ENCODE measurements at places on chromosomes 12 and 14.

- DNase-seq, result no peak
These were observed 21.1 kb upstream of the FLRT2 start for GRCh38 chr14:85508863-85509262.

DNA sequence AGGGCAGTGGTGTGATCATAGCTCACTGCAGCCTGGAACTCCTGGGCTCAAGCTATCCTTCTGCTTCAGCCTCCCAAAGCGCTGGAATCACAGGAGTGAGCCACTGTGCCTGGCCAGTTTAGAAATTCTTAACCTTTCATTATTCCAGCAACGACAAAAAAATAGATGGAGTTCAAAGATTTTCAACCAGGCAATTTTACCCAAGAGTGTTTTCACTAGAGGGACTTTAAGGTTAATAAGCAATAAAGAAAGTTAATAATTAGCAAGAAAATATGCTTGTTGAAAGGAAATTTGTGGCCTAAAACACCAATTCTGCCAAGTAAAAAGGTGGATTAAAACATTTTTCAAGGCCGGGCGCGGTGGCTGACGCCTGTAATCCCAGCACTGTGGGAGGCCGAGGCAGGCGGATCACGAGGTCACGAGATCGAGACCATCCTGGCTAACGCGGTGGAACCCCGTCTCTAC lies 14.8 kb downstream of the CDKL1 start:
- DNase-seq, result no peak

DNA sequence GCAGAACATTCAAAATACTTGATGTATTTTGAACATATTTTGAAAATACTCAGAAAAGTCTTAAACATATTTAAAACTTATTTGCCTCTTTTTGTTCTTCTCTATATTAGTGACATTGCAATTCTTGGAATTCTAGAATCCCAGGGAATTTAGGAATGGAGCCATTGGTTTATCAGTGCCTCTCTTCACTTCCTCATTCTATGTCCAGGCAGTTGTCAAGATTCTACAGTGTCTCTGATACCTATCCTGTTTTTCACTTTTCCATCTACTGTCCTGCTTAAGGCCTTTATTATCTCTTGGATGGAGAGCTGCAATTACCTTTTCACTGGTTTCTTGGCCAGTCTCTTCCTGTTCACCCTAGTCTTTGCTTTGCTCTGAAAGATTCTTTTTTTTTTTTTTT lies 144.6 kb downstream of the TTLL5 start:
- DNase-seq, result no peak

GRCh38 chr12:76863837-76864236 lies 15.0 kb downstream of the CSRP2 start:
- no peak for DNase-seq

- no peak for DNase-seq
These were observed 5.4 kb upstream of the TBX3 start for GRCh38 chr12:114689075-114689994.

GRCh38 chr12:553216-554000 lies 93.7 kb downstream of the B4GALNT3 start:
- no peak for DNase-seq

GRCh38 chr12:93461503-93461902 lies 5.8 kb upstream of the MRPL42 start:
- DNase-seq, result no peak

- DNase-seq, result no peak
These were observed 12.6 kb upstream of the CYP46A1 start for GRCh38 chr14:99671235-99672224.

DNA sequence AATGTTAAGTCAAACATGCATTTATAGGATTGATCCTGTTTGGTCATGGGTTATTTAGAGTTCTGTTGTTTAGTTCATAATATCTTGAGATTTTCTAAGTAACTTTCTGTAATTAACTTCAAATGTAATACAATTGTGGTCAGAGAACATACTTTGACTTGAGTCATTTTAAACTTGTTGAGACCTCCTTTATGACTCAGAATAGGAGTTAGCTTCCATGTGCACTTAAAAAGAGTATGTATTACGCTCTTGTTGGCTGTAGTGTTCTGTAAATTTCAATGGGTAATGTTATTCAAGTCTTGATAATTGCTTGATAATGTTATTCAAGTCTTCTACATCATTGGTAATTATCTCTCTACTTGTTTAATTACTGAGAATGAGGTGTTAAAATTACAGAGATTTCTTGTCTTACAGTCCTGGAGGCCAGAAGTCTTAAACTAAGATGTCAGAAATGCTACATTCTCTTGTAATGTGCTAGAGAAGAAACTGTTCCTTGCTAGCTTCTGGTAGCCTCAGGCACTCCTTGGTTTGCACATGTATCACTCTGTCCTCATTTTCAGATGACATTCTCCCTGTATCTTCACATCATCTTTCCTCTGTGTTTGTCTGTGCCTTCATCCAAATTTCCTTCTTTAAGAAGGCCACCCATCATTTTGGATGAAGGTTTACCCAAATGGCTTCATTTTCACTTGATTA lies 197.3 kb downstream of the TMTC3 start:
- no peak for DNase-seq

GRCh38 chr12:94516985-94517384 lies 57.3 kb upstream of the CEP83 start:
- no peak for DNase-seq

GRCh38 chr14:64983439-64984310 lies 3.0 kb upstream of the FNTB start:
- DNase-seq, result peak; percentile 39

DNA sequence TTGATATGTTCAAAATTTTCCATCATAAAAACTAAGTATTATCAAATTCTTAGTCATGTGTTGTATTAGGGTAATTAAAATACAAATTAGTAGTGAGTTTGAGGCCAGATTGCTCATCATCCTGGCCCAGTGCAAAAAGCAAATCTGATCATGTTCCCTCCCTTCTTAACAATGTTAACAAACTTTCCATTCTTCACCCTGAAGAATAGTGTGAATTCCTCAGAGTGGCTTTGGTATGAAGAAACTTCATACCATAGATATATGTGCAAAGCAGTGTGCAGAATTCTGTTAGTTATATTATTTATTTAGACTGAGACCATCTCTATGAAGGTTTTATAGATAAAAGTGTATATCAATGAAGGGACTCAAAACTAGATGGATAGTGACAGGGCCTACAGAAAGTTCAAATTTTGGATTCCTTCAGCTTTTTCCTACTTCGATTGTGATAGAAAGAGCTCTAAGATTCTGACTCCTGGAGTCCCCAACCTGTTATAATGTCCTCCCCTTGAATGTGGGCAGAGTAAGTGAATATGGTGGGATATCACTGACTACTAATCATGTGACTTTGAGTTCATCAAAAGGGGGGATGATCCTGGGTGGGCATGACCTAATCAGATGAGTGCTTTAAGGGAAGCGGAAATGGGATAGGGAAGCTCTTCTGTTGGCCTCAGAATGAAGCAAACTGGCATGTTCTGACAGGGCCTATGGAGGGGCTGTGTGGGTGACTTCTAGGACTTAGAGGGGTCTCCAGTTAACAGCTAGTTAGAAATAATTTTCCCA lies 271.4 kb downstream of the BTG1 start:
- DNase-seq, result no peak

- DNase-seq, result no peak
These were observed 56.8 kb upstream of the RIC8B start for GRCh38 chr12:106717673-106718072.

GRCh38 chr12:108446766-108447165 lies 68.3 kb upstream of the FICD start:
- DNase-seq, result no peak

- DNase-seq, result peak; percentile 71
These were observed 1.0 kb upstream of the DUSP6 start for GRCh38 chr12:89353188-89353822.

DNA sequence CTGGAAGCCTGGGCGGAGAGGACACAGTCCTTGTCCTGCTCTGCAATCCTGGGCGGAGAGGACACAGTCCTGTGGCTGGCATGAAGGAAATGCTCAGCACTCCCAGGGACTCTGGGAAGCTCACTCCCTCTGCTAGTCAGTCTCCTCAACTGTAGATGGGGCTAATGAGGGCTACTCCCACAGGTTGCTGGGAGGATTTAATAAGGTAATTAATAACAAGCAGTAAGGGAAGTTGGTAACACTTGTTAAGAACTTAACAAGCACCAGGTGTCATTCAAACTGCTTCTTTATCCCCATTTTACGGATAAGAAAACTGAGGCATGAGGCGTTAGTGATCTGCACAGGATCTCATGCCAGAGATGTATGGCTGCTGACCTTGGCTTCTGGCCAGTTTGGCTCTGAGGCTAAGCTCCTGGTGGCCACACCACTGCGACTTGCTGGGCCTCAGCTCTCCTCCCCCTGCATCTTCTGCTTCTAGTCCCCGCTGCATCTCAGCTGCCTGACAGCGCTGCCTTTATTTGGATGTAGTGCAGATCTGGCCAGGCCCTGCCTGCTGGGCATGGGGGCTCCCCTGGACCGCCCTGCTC lies 54.1 kb upstream of the BEGAIN start:
- DNase-seq, result no peak

GRCh38 chr12:103839103-103839502 lies 1.9 kb downstream of the NT5DC3 start:
- DNase-seq, result no peak

DNA sequence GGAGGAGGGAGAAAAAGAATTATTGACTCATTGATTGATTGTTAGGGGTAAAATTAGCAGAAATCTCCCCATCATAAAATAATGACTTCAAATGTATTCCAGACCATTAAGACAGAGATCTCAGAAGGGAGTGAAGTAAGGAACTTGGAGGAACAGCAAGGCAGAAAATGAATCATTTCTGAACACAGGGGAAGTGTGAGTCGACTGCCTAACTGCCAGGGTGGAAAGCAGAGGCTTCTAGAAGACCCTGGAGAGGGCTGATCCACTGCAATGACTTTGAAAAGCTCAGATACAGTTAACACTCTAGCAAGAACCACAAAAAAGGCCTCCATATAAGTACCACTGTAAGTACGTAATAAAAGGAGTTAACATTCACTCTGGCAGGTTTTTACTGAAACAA lies 9.7 kb downstream of the GLTP start:
- no peak for DNase-seq

DNA sequence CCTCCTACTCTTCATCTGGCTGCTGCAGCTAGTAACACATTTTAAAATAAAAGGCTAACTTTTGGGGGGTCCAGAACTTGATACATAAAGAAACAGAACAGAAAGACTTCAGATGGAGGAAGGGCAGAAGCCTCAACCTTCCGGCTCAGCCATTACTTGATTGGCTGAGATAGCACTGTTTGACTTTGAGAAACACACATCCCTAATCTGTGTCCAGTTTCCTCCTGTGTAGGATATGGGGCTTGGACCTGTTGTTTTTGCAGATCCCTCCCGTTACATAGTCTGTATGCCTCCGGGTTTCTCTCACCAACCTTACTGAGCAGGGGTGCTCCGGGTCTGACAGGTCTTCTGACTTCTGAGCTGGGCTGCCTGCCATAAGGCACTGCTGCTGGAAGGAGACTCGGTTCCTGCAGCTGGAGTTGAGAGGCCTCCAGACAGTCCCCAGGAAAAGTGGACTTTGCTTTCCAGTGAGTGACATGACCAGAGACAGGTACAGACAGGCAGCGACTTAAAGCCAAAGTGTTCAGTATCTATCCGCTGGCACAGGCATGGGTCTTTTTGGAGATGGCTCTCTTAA lies 8.3 kb upstream of the ZNF641 start:
- no peak for DNase-seq

DNA sequence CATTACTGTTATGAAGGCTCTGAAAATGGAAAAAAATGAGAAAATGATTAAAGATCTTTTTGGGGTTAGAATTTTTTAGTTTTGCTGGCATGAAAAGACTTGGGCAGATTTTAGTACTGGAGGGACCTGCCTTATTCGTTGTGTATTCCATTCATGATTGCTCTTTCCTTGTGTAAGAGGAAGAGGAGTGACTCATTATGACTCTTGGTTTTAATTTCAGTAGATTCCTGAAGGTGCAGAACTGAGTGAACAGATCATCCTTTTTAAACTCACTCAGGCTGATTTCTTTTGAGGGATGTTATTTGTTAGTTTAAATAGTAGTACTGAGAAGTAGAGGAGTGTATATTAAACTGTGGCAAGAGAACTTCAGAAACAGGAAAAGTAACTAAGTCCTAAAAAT lies 41.6 kb downstream of the AKAP6 start:
- DNase-seq, result no peak

GRCh38 chr12:91954326-91954725 lies 191.3 kb downstream of the BTG1 start:
- DNase-seq, result no peak

- DNase-seq, result peak; percentile 69
These were observed 158.4 kb downstream of the KLHL28 start for GRCh38 chr14:44803239-44803905.

GRCh38 chr14:79118291-79118690 lies 948.1 kb downstream of the NRXN3 start:
- no peak for DNase-seq

- peak; percentile 64 for DNase-seq
These were observed 25.0 kb downstream of the YAF2 start for GRCh38 chr12:42213023-42213422.

- DNase-seq, result peak; percentile 54
These were observed 386.8 kb downstream of the BCAT1 start for GRCh38 chr12:24561882-24562770.

- DNase-seq, result no peak
These were observed 138.6 kb downstream of the EPS8 start for GRCh38 chr12:15650399-15651128.

DNA sequence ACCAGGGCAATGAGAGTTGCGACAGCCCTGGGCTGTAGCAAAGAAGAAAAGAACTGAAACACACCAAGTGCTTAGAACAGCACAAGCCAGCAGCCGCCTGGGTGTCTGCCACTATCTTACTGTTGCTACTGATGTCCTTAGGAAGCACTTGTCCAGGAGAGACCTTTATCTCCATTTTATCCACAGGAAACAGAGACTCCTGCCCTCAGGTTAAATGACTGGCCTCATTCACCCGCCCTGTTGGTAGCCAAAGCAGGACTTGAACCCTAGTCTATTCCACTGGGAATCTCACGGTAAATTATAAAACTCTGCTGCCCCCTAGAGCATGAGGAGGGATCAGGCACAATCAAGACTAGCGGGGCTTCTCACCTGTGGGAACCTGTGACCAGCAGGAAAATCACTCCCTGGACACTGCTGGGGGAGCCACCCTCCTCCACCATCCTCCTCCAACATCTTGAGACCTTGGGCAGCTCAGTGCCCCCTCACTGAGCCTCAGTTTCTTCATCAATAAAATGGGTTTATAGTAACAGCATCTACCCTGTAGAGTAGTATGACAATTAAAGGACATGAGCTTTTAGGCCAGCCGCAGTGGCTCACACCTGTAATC lies 20.5 kb upstream of the TESC start:
- DNase-seq, result no peak

DNA sequence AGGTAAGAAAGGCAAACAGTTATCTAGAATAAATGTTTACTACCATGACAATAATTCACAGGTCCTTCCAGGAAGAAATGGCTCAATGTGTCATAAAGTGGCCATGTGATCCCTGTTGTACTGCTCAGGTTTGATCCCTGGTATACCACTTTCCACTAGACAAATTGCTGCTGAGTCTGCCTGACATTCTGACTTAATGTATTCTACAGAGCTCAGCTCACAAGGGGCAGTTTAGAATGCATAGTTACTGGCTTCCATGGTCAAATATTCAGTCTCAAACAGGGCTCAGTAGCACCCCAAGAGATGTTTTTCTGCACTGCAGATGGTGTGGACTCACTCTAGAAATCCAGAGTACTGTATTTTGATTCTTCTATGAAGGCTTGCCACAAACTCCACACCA lies 21.8 kb downstream of the TSHR start:
- no peak for DNase-seq

GRCh38 chr12:96146747-96147146 lies 47.4 kb upstream of the ELK3 start:
- DNase-seq, result no peak

GRCh38 chr14:23566778-23567185 lies 809 bp downstream of the AP1G2 start:
- no peak for DNase-seq

- DNase-seq, result no peak
These were observed 533.3 kb upstream of the MIS18BP1 start for GRCh38 chr14:45786266-45786665.
